ENCODE measurements at places on chromosomes 16 and 17.

GRCh38 chr16:84049403-84050060 is 6.9 kb upstream of the SLC38A8 start:
- DNase-seq: no peak

DNA sequence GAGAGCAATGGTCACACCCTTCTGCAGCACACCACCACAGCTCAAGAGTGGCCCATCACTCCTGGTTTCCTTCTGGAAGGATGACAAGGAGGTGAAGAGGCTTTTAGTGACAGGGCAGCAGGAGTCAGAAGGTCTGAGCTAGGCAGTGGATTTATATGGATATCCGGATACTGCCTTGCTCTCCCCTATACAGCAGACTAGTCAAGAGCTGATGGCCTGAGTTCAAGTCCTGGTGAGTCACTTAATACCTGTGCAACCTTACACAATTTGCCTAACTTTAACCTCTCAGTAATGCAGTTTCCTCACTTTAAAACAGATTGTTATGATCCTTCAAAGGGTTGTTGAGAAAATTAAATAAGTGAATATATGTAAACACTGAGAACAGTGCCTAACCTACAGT is 22.9 kb downstream of the MYO18A start:
- DNase-seq: no peak

DNA sequence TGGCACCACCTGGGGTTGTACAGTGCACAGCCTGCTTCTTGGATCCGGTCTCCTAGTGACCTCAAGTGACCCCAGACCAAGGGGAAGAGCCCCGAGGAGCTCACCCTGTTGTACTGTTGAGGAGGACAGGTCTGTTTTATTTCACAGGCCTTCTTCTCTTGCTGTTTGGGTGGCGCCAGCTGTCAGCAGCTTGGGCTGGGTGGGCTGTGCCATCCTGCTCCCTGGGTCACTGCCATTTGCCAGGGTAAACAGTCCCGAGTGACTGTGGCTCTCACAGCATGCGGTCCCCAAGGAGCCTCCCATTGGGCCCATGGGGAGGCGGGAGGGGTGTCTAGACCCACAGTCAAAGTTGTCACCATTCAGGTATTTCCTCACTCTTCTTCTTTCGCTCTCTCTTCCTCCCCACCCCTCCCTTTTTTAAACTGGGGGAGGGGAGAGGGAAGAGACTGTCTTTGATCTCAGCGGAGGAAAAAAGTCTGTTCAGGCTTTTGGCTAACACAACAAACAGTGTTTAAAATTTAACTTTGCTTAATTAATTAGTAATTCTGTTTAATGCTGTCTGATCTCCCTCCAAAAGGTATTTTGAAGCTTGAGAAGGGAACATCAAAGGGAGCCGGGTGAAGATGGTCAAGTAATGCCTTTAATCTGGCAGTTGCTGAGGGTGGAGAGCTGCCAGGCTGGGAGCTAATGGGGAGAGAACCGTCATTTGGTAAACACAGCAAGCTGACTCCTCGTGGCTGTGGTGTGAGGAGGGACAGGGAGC is 64.0 kb downstream of the SNX20 start:
- DNase-seq: no peak

DNA sequence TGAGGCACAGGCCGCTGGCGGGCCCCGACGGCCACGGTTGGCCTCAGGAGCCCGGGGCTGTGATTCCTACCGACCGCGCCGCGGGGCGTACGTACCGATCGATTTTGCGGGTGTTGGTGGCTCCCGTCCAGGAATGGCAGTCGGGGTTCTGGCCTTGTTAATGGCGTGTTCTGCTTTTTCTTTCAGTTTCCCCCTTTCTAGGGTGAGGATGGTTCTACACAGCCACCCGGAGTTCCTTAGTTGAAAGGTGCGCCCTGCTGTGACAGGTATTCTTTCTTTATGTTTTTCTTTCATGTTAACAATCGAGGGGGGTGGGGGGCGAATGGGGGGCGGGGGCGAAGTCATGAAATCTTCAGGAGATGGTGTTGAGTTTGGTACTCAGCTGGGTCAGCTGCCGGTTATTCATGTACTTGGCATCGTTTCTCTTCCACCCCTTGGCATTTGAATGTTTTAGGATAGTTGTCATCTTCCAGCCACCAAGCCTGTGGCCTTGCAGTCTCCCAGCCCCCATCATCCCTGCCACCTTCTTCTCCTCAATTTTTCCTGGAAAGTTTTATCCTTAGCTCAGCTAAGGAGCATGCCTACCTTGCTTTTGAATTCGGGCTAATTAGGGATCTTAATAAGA is 802 bp downstream of the CYLD start:
- DNase-seq: no peak

DNA sequence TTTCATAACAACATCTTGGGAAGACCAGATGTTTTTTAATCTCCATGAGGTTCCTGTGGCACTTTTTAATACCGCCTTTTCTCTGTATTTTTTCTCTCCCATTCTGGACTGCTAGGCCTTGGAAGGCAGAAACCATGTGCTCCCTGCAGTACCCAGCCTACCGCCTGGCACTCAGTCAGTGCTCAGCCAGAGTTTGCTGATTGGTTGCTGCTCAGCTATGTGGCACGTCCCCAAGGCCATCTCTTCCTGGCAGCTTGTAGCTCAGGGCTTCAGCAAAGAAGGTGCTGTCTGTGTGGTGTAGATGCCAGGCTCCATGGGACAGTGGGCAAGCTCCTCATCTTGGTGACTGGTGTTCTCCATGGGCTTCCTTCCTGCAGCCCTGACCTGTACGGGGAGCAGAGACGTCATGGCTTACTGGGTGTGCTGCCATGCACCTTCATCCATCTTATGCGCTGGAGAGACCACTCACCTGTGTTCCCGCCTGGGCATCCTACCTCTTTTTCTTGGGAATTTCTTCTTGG is 86.7 kb downstream of the CLEC16A start:
- no peak for DNase-seq

DNA sequence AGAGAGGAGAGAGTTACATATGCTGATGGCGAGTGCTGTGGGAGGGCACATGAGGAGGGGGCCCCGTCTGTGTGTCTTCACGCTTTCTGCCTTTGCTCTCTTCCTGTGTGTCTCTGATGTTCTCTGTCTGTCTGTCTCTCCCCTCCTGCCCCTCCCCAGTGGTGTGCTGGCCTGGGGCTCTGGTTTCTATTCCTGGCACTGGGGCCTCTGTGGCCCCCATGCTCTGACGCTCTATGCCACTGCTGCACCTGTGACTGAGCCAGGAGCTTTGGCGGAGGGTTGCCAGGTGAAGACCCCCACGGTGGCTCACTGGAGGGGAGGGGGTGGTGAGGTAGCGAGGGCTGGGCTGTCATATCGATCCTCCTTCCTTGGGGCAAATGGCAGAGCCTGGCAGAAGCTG is 24.6 kb upstream of the BRD7 start:
- peak; percentile 87 for DNase-seq

GRCh38 chr17:79393358-79394052 is 217.3 kb downstream of the RBFOX3 start:
- DNase-seq: no peak

GRCh38 chr17:42667088-42667951 is 8.2 kb downstream of the TUBG2 start:
- DNase-seq: peak; percentile 88

Data from vagina (tissue), 2 donors.